ENCODE measurements at places on chromosomes 5 and 9.

- H3K4me3 ChIP-seq = no peak overlapping the region
- H3K27ac ChIP-seq = no peak overlapping the region
- DNase-seq = no peak
- no peaks in the 10 kb centered on the region for H3K27me3 ChIP-seq
Observed at GRCh38 chr9:97484134-97484533, 17.3 kb upstream of the TMOD1 start.

- no peak overlapping the region for H3K4me3 ChIP-seq
- no peaks in the 10 kb centered on the region for H3K27me3 ChIP-seq
- H3K4me1 ChIP-seq = peaks cover 11% of the 10 kb centered on the region
- H3K36me3 ChIP-seq = no peaks in the 10 kb centered on the region
Observed at GRCh38 chr9:8574846-8575245, 775.3 kb upstream of the DMAC1 start.

- no peaks in the 10 kb centered on the region for H3K27me3 ChIP-seq
- no peaks in the 10 kb centered on the region for H3K36me3 ChIP-seq
- H3K4me1 ChIP-seq = no peaks in the 10 kb centered on the region
- DNase-seq = no peak
- no peak overlapping the region for H3K27ac ChIP-seq
Observed at GRCh38 chr9:129559506-129559881, 61.4 kb downstream of the C9orf50 start.

DNA sequence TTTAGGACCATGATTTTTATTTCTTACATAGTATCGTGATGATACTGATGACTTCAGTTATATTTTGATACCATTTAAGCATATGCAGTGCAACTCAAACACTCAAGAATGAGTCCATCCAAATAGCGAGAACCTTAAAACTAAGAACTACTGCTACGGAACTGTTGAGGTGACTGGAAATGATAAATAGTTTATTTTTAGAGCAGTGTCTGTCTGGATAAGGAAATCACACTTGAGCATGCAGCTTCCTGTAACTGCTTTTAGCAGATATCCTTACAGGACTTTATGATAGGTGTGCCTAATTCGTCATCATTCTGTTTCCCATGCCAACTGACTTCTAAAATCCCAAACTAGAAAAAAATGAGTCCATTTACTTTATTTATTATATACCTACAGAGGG lies 85.5 kb downstream of the ADGRV1 start:
- no peak overlapping the region for H3K27ac ChIP-seq

DNA sequence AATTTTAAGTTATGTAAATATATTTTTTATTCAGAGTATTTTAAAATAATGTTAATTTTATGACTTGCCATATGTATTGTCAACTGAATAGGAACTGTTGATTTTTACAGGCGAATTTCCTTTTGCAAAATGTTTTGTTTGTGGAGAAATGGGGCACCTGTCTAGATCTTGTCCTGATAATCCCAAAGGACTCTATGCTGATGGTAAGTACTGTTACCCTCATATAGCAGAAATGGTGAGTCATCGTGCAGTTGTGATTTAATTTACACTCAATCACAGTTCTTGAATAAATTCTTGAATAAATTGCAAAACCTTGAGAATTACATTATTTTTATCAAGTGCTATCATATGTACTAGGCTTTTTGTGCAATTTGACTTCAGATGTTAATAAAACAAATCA lies 7.4 kb downstream of the ZCCHC9 start:
- H3K4me3 ChIP-seq = no peak overlapping the region
- H3K4me1 ChIP-seq = no peaks in the 10 kb centered on the region
- no peak overlapping the region for H3K27ac ChIP-seq
- H3K27me3 ChIP-seq = no peaks in the 10 kb centered on the region

GRCh38 chr5:142685418-142686209 lies at the start of gene FGF1:
Gene FGF1, minus strand, starts transcription at chr5:142686090. Its CDS starts 71,963 bp downstream, at chr5:142614127.
- no peaks in the 10 kb centered on the region for H3K4me1 ChIP-seq
- no peak within 1 kb of the TSS for H3K4me3 ChIP-seq
- DNase-seq = no peak
- peaks cover 9% of the 10 kb centered on the region for H3K27me3 ChIP-seq
- H3K36me3 ChIP-seq = no peaks in the 10 kb centered on the region

GRCh38 chr5:73027361-73027760 lies 71.5 kb downstream of the FCHO2 start:
- no peaks in the 10 kb centered on the region for H3K4me1 ChIP-seq
- H3K27ac ChIP-seq = no peak overlapping the region
- peaks cover 5% of the 10 kb centered on the region for H3K27me3 ChIP-seq
- H3K36me3 ChIP-seq = no peaks in the 10 kb centered on the region
- no peak overlapping the region for H3K4me3 ChIP-seq

DNA sequence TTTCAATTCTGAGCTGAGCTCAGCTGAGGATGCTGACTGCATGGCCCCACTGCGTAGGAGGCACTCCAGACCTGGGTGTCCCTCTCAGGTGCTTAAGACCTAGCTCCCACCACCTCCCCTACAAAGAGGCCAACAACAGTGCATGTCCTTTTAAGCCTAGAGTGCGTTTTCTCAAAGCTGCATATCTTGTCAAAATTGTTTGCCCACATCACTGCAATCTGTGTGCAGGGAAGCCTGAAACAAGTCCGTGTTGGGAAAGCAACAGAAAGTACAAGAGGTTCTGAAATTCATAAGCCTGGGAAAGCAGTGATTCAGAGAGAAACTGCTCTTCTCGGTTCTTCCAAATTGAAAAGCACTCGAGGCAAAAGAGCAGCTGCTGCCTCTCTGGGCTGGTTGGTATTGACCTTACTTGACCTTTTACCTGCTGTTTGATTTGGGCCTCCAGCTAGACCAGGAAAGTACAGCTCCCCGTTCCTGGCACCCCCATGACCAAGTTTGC lies 238.4 kb downstream of the NR2F1-AS1 start:
- no peak for DNase-seq
- H3K4me3 ChIP-seq = no peak overlapping the region
- no peaks in the 10 kb centered on the region for H3K4me1 ChIP-seq

DNA sequence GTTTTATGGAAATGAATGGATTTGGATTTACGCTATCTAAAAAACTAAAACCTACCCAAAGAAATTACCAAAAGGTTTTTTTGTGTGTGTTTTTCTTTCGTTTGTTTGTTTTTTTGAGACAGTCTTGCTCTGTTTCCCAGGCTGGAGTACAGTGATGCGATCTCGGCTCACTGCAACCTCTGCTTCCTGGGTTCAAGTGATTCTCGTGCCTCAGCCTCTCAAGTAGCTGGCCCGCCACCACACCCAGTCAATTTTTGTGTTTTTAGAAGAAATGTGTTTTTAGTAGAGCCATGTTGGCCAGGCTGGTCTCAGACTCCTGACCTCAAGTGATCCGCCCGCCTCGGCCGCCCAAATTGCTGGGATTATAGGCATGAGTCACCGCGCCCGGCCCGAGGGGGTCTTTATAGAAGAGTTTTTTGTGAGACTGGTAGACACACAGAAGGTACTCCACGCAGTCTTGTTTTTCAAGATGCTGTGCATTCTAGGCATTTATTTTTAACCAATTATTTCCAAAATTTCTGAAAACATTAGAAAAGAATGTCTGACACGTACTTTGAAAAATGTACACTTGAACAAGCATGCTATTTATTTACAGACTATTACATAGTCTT lies 75.7 kb downstream of the NR6A1 start:
- no peaks in the 10 kb centered on the region for H3K27me3 ChIP-seq
- H3K27ac ChIP-seq = no peak overlapping the region
- H3K4me3 ChIP-seq = no peak overlapping the region
- no peak for DNase-seq
- no peaks in the 10 kb centered on the region for H3K4me1 ChIP-seq

- no peaks in the 10 kb centered on the region for H3K4me1 ChIP-seq
- H3K4me3 ChIP-seq = no peak overlapping the region
- H3K36me3 ChIP-seq = no peaks in the 10 kb centered on the region
- no peak for DNase-seq
Observed at GRCh38 chr5:132675936-132676689, 2.3 kb downstream of the IL4 start.

GRCh38 chr9:6973762-6974161 lies 216.0 kb downstream of the KDM4C start:
- no peak for DNase-seq
- no peak overlapping the region for H3K27ac ChIP-seq
- H3K4me3 ChIP-seq = no peak overlapping the region
- H3K27me3 ChIP-seq = no peaks in the 10 kb centered on the region
- H3K4me1 ChIP-seq = no peaks in the 10 kb centered on the region

- no peak overlapping the region for H3K4me3 ChIP-seq
- H3K4me1 ChIP-seq = no peaks in the 10 kb centered on the region
- H3K27ac ChIP-seq = no peak overlapping the region
- no peaks in the 10 kb centered on the region for H3K36me3 ChIP-seq
- H3K27me3 ChIP-seq = no peaks in the 10 kb centered on the region
- DNase-seq = no peak
Observed at GRCh38 chr5:157444224-157444623, 15.8 kb upstream of the NIPAL4 start.

DNA sequence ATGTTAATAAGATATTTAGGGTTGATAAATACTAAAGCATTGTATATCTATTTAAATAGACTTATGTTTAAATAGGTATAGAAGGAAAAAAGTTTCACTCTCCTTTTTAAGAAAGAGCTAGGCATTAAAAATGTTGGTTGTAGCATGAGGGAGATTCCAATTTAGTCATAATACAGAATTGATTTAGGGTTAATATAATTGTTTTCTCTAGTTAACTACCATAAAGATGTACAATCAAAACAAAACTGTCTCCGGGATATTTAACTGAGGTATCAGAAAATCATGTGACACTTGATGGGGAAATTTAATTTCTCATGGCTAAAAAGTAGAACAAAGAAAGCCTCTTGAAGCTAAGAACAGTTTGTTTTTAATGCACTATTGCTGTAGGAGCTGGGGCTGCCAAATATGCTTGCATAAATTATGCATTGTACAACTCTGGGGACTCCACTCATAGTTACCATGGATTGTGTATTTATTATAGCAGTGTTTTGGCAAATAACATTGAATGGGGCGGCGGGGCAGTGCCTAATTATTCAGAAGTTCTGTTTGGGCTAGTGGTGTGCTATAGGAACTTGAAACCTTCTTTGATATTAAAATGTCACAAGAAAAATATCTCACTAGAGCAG lies 44.2 kb downstream of the SMC2 start:
- H3K27ac ChIP-seq = no peak overlapping the region
- H3K4me3 ChIP-seq = no peak overlapping the region
- H3K27me3 ChIP-seq = no peaks in the 10 kb centered on the region
- H3K36me3 ChIP-seq = peaks cover 97% of the 10 kb centered on the region

DNA sequence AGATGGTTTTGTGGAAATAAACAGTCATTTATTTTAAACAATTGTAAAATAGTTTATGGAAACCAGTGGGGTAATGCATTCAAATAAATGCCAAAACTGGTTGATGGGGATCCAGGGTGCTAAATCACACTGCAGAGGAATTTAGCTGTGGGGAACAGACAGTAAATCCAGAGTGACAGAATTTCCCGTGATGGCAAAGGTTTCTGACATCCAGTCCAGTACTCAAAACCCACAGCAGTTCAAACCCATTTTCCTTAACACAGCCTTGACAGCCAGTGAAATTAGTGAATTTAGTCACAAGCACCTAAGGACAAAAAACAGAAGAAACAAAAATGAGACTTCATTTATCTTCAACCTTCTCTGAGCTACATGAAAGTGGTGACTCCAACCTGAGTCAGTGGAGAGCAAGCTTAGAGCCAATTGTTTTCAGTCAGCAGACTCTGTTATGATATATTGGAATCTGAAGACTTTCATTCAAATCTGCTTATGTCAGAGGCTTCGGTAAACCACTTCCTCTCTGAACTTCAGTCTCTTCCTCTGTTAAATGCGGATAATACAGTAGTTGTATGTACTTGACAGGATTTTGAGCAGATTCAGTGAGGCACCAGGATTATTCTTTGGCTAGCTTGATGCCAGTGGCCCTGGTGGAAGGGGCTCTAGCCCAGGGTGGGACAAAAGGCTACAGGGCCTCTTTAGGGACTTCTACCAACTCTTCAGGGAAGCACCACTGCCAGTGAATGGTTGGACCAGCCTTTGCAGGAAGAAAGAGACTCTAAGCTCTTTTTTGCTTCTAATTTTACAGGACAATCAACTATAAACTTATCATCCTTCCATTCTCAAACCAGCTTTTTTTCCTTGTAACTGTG lies 185.3 kb downstream of the MAPKAP1 start:
- H3K4me3 ChIP-seq = no peak overlapping the region
- peak overlapping the region; percentile 49 for H3K27ac ChIP-seq
- no peaks in the 10 kb centered on the region for H3K27me3 ChIP-seq
- H3K4me1 ChIP-seq = peaks cover 17% of the 10 kb centered on the region
- H3K36me3 ChIP-seq = no peaks in the 10 kb centered on the region
- no peak for DNase-seq

DNA sequence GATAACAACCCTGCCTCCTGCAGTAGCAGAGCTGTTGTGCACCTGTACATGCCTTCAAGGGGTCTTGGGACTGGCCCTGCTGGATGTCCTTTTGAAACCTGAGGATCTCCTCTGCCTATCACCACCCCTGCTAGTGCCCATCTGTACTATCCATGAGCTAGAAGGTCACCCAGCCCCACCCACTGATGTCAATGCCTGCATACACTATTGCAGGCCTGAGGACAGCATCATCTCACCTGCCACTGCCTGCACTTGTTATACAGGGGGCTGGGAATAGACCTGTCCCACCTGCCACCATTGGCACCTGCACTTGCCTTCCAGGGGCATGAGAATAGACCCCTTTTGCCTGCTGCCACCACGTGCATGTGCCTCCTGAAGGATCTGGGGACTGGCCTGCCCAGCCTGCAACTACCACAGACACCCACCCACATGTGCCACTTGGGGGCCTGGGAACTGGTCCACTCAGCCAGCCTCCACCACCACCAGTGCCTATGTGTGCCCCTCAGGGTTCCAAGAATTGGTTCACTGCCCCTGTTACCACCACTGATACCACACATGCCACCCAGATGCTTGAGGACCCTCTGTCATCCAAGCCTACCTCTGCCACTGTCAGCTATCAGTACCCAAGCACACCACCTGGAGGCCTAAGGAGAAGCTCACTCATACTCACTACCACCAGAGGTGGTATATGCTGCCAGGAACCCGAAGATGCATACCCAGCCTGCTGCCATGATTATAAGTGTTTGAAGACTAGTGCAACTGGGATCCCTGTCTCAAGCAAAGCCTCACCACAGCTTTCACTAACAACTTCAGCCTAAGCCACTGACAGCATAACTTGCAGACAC lies 159.7 kb downstream of the SGCD start:
- H3K27ac ChIP-seq = no peak overlapping the region
- no peaks in the 10 kb centered on the region for H3K36me3 ChIP-seq
- DNase-seq = no peak

DNA sequence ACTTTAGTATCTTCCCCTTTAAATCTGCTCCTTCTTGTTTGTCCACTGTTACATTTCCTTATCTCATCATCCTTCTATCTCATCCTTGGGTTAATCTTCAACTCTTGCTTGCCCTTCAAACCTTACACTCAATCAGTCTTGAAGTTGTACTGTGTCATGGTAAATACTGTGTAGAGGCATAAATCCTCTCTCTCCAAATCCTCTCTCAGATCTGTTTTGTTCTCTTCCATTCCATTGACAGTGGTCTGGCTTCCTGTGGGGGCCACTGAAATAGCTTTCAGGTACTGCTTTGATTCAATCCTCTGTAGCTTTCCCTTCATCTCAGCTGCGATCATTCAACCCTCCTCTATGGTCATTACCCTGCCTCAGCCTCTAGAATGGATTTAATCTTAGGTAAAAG lies 104.0 kb downstream of the PLCXD3 start:
- no peaks in the 10 kb centered on the region for H3K4me1 ChIP-seq
- no peak overlapping the region for H3K27ac ChIP-seq
- DNase-seq = no peak
- no peak overlapping the region for H3K4me3 ChIP-seq

GRCh38 chr5:95818181-95819147 lies 4.1 kb downstream of the GLRX start:
- DNase-seq = no peak
- peak overlapping the region; percentile 60 for H3K27ac ChIP-seq
- peak overlapping the region; percentile 76 for H3K4me3 ChIP-seq
- no peaks in the 10 kb centered on the region for H3K27me3 ChIP-seq
- peaks cover 69% of the 10 kb centered on the region for H3K36me3 ChIP-seq

Data from DND-41 (cell line).